Fibroblast of upper back skin (primary cell): ENCODE measurements at places on chromosomes 13 and 19.

DNA sequence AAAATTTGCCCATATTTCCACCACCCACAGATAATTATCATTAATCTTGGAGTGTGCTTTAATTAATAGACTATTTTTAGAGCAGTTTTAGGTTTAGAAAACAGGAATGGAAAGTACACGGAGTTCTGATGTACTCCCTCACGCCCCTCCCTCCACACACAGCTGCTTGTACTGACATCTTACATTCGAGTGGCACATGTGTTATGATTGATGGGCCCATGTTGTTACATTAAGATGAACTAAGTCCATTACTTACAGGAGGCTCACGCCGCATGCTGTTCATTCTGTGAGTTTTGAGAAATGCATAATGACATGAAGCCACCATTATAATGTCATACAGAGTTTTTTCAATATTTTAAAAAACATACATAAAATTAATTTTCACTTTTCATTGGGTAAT, 1.2 kb upstream of the SPATA13 start:
- no peak for DNase-seq

GRCh38 chr13:43095771-43096719, 72.7 kb downstream of the DNAJC15 start:
- DNase-seq: peak; percentile 28

DNA sequence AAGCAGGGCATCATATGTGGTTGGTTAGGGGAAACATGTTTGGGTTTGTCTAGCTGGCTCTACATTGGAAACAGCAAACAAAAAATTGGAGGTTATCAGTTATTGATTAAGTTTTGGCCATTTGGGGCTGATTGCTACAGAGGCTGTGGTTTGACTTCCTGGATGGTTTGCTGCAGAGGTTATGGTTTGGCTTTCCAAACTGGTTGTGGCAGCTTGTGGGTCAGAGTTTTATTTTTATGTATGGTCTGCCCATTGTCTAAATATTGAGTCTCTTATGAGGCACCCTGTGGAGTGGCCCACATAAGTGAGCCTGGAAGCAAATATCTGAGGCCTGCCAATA, 261.6 kb downstream of the GPC5 start:
- DNase-seq: no peak

DNA sequence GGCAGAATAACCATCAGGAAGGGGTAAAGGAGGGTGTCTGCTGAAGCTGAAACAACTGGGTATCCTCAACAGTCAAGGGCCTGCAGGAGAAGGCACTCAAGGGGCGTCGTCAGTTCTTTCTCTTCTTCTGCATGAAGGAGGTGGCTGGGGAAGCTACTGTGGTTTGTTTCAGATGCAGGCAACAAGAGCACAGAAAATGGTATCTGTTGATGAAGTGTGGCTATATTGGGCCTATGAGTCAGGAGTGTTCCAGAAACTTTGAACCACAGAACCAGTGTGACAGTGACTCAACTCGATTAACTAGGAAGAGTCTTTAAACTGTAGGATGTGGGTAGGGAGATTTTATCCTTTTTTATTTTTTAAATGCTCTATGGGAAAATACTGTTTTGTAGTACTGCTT, 686.3 kb downstream of the FGF9 start:
- no peak for DNase-seq

DNA sequence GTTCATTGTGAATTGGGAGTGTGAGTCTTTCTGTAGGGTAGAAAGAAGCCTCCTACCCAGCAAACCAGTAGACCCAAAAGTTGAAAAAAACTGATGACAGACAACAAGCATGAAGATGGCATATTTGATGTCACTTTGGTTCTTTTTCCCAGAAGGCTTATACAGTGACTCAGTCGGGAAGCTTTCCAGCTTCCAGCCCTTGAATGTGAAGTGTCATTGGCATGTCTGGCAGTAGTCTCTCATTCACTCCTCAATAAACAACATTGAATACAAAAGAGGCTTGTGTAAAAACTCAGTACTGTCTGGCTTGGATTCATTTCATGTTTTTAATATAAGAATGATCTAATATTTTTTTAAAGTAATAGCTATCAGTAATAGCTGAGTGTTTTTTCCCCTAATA, 68.7 kb downstream of the IPO5 start:
- peak; percentile 64 for DNase-seq

DNA sequence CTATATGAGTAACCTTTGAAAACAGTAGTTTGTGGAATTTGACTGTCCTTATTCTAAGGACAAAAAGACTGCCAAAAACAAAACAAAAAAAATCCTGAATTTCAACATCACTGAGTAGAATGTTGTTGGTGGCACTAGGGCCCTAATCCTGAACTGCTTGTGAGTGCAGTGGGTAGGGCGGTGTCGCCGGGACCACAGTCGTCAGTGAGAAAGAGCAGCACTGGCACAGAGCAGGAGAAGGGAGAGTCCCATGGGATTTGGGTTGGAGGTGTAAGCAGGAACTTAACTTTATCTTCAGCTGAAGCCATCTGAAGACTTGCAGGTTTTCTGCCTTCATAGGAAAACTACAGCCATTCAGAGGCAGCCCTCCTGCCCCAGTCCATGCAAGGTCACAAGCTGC, 5.6 kb downstream of the PCID2 start:
- DNase-seq: no peak

DNA sequence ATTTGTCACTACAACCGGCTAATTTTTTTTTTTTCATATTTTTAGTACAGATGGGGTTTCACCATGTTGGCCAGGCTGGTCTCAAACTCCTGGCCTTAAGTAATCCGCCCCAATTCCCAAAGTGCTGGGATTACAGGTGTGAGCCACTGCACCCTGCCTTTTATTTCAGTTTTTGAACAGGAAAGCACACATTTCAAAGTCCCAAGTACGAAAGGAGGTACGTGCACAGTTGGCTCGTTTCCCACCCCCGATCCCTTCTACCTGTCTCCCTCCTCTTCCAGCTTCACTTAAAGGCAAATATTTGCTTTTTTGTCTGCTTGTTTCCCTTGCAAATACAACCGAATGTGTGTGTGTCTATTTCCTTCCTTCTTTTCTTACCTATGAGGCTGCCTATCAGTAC, 30.5 kb downstream of the ZIC5 start:
- DNase-seq: no peak

- DNase-seq: no peak
Observed at GRCh38 chr13:75841905-75842304, 205.8 kb downstream of the LMO7 start.

DNA sequence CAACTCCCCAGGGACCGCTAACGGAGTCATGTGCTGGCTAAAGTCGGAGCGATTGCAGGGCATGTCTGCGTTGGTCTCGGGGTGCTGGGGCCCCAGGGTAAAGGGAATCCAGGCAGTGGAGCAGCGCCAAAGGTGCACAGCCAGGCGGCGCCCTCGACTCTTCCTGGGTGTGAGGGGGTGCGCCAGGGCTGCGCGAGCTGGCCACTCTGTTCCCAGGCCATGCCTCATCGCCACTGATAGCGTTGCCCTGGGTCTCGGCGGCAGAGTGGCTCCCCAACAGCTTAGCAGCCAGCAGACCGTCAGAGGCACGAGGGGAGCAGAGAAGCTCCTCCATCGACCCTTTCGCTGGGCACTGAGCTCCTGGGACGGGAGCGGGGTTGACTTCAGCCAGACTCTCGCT, 152.7 kb downstream of the B3GLCT start:
- DNase-seq: no peak

- no peak for DNase-seq
Observed at GRCh38 chr19:18397242-18398202, at the start of gene LRRC25. Gene LRRC25 (minus strand): TSS chr19:18397622. CDS start chr19:18396963, 659 bp downstream.

DNA sequence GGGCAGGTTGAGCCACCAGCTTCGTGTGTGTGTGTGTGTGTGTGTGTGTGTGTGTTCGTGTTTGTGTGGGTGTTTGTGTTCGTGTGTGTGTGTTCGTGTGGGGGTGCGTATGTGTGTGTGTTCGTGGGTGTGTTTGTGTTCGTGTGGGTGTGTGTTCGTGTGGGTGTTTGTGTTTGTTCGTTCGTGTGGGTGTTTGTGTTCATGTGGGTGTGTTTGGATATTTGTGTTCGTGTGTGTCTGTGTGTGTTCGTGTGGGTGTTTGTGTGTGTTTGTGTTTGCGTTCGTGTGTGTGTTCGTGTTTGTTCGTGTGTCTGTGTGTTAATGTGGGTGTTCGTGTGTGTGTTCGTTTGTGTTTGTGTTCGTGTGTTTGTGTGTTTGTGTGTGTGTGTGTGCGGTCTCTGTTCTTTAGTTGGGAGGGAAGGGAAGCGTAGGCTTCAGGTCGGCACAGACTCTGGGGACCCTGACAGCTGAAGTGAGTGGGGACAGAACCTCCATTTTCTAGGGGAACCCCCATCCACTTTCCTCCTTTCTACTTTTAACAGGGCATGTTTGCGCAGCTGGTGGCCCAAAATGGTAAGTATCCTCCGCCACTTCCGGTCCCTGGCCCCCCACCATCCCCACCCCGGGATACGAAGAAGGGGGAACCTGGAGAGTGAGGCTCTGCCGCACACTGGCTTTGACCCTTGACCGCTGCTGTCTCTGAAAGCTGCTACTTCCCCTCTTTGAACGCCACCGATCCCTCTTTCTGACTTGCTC, 1.6 kb downstream of the TNFSF9 start:
- no peak for DNase-seq

- DNase-seq: peak; percentile 60
Observed at GRCh38 chr13:44389876-44390275, 16.3 kb downstream of the SERP2 start.

- DNase-seq: no peak
Observed at GRCh38 chr19:40671404-40671803, 19.0 kb downstream of the NUMBL start.

- DNase-seq: no peak
Observed at GRCh38 chr19:408441-408901, 476 bp downstream of the C2CD4C start.

- no peak for DNase-seq
Observed at GRCh38 chr19:867301-867793, 7.9 kb downstream of the CFD start.

DNA sequence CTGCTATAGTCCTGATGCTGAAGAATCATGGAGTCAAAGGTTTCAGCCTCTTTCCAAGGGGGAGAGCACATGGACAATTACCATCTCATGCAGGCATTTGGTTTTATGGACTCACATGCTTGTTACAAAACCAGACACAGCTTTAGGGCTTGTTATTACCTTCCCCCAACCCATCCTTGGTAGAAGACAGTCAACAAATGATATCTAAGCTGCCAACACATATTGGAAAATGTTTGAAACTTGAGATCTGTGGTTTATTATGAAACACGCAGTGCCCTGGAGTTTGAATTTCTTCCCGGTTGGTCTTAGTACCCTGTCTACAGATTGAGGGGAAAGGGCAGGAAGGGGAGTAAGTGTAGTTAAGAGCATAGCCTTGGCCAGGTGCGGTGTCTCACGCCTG, 12.5 kb upstream of the CYP2A6 start:
- peak; percentile 2 for DNase-seq

DNA sequence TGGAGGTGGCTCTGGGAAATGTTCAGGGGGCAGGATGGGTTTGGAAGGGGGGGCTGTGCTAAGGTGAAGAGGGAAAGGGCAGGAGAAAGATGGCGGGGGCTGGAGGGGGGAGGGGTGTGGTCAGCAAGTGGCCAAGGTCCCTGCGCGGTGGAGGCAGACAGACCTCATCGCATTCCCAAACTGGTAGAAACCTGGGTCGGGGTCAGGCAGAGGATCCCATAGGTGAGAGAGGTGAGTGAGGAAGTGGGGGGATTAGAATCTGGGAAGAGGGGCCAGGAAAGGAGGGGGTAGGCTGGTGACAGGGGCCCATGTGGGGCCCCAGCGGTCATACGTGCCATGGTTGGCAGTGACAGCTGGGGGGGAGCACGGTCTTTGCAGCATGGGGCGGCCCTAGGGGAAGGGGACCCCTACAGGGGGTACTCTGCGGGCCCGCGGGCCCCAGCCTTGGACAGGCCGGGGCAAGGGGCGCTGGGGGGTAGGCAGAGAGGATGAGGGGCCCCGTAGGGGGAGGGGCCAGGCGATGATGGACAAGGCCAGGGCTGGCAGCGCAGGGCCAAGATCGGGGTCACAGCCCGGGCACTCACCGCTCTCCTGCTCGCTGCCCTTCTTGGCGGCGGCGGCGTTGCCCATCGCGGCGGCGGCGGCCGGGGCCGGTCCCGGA, 514 bp downstream of the PRKACA start:
- DNase-seq: no peak

DNA sequence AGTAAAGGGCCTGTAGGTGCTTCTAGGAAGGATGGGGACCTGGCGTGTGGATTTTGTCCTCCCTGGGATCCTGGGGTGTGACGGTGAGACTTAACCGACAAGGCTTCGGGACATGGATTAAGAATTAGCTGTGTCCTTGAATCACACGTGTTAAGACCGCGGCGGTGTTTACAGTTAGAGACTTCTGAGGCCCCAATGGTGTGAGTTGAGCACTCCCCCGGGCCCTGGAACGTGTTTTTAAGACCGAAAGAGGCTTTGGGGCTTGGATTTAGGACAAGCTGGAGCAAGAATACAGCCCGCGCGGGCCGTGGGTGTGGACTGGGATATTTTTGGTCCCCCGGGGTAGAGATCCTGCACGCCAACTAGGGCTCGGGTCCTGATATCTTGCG, 1.2 kb upstream of the SLC27A1 start:
- DNase-seq: no peak
